ENCODE measurements at places on chromosomes 4 and X.
A peak's percentile ranks its signal among the peaks of the same experiment; 100 is the strongest.

- no peak for DNase-seq
These were observed 69.8 kb upstream of the TMEM33 start for GRCh38 chr4:41865306-41865980.

DNA sequence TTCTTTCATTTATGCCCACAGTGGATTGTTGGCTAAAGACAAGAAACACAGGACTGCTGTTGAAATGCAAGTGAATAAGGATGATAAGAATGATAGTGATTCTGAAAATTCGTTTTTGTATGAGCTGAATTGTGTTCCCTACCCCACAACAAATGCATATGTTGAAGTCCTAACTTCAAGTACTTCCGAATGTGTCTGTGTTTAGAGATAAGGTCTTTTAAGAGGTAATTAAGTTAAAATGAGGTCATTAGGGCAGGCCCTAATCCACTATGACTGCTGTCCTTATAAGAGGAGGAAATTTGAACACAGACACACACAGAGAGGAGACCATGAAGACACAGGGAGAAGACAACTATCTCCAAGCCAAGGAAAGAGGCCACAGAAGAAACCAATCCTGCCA lies 126.6 kb upstream of the ACSL4 start:
- no peak for DNase-seq

- DNase-seq: no peak
These were observed 6.8 kb upstream of the WDR13 start for GRCh38 chrX:48590203-48591103.

- no peak for DNase-seq
These were observed 593 bp downstream of the NPY1R start for GRCh38 chr4:163331629-163332376.

DNA sequence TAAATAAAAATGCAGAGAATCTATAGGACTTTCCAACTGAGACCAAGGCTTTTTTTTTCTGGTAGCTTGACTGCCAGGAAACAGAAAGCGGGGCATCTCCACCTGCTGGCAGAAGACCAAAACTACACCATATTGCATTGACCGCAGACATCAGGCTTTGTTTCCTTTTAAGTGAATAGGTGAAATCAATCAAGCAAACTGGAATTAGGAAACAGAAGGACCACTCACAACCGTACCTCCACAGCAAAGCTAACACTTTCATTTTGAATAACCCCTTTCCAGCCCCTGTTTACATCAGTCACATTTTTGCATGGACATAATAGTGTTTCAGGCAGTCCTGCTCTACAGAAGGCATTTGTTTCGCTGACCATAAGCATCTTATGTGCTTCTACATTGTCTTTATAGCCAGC lies 218.2 kb downstream of the IDS start:
- peak; percentile 21 for DNase-seq

GRCh38 chrX:104118765-104119164 lies 6.4 kb downstream of the ZCCHC18 start:
- DNase-seq: no peak

- DNase-seq: no peak
These were observed 165.6 kb downstream of the SH3KBP1 start for GRCh38 chrX:19721726-19722370.

- DNase-seq: no peak
These were observed 36.7 kb upstream of the TMEM164 start for GRCh38 chrX:109966246-109966645.

DNA sequence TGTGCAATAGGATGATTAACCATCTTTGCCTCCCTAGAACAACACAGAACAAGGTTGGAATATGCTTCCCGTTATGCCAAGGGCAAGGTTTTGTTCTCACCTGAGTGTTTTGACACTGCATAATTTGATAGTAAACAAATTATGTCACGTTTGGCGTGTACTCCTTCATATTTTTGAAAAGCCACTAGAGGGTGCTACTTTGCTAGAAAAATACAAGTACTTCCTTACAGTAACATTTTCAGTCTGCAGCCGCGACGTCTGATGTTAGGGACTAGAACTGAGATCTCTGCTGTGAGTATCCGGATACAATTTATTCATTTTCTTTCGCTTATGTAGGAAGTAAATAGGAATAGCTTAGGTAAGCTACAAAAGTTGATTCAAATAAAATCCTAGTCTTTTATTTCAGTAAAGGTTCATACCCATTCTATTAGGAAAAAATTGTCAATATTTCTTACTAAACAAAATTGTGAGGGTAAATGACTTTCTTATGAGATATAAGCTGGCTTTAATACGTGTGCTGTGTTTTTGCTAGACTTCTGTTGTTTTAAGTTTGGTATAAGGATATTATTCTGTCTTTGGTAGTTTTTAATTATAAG lies 181.1 kb upstream of the WDFY3 start:
- peak; percentile 5 for DNase-seq

DNA sequence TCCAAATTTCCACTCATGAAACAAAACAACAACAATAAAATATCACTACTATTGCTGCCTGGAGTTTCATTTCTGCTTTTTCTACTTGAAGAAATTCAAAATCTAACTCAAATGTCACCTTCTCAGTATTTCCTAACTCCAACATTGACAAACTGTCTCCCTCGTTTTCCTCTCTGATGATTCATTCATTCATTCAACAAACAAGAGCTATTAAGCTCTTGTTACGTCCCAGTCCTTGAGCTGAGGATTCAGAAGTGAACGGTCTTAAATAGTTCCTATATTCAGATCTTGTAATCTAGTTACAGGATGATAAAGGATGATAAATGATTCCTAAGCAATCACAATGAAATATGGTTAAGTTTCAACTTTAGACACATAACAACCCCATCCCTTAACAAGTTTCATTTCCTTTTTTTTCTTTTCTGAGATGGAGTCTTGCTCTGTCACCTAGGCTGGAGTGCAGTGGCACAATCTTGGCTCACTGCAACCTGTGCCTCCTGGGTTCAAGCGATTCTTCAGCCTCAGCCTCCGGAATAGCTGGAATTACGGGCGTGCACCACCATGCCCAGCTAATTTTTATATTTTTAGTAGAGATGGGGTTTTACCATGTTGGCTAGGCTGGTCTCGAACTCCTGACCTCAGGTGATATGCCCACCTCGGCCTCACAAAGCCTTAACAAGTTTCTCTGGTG lies 1.7 kb downstream of the SLC9B2 start:
- DNase-seq: no peak

GRCh38 chr4:166816890-166817289 lies 417.4 kb downstream of the SPOCK3 start:
- no peak for DNase-seq

- no peak for DNase-seq
These were observed 20.5 kb downstream of the PDLIM5 start for GRCh38 chr4:94472056-94472826.

GRCh38 chrX:19544693-19545305 lies 29.5 kb upstream of the MAP3K15 start:
- peak; percentile 44 for DNase-seq

DNA sequence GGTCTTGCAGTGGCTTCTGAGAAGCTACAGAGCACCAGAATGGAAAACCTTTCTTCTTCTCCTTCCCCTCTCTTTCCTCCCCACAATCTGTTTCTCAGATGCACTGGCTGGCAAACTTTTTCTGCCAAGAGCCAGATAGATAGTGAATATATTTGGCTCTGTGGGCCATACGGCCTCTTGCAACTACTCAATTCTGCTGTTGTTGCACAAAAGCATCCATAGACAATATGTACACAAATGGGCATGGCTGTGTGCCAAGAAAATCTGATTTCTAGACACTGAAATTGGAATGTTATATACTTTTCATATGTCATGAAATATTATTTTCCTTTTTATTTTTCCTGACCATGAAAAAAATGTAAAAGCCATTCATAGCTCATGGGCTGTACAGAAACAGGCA lies 3.1 kb downstream of the PHEX start:
- no peak for DNase-seq

DNA sequence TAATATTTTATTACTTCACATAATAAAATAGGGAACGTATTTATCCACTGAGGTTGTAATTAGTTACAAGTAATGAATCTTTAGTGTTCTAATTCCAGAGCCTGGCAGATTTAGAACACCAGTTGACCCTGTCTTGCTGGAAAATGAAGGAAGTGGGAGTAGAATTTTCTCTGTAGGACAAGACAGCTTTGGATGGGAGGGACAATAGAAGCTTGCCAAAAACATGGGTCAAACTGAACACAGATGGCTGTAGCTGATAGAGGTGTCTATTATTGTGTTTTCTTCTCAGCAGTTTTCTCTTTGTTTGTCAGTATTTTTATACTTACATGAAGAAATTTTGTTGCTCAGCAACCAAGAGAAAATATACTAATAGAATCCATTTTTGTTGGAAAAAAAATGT lies 20.2 kb downstream of the FAT4 start:
- no peak for DNase-seq

DNA sequence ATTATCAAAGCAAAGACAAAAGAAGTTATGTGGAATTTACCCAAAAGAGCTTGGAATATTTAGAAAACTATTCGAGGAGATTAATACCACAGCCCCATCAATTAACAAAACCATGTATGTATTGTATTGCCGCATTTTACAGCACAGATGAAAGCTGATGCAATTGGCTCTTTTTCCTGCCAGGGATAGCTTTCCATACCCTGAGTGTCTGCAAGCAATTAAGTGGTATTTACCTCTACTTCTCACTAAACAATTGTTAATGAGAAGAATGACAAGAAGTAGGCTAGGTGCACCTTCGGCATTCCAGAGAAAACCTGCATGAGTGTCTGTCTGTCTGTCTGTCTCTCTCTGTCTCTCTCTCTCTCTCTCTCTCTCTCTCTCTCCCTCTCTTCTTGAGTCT lies 219.5 kb downstream of the PAPSS1 start:
- DNase-seq: no peak

- no peak for DNase-seq
These were observed 15.7 kb downstream of the ADGRA3 start for GRCh38 chr4:22500128-22500611.

- no peak for DNase-seq
These were observed 185.5 kb downstream of the CEP135 start for GRCh38 chr4:56134266-56134665.

DNA sequence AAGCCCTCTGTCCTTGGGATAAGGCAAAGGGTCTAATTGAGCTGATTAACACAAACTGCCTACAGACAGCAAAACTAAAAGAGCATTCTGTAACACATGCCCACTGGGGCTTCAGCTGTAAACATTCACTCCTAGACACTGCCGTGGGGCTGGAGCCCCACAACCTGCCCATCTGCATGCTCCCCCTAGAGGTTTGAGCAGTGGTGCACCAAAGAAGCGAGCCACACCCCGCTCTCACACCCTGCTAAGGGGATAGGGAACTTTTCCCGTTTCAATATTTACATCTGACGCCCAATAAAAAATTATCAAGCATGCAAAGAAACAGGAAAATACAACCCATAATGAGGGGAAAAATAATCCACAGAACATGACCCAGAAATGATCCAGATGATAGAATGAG lies 46.9 kb upstream of the HSD17B10 start:
- no peak for DNase-seq

GRCh38 chrX:149371986-149372385 lies 133.1 kb downstream of the IDS start:
- DNase-seq: no peak

GRCh38 chr4:72449705-72450104 lies 119.3 kb downstream of the ADAMTS3 start:
- DNase-seq: no peak

DNA sequence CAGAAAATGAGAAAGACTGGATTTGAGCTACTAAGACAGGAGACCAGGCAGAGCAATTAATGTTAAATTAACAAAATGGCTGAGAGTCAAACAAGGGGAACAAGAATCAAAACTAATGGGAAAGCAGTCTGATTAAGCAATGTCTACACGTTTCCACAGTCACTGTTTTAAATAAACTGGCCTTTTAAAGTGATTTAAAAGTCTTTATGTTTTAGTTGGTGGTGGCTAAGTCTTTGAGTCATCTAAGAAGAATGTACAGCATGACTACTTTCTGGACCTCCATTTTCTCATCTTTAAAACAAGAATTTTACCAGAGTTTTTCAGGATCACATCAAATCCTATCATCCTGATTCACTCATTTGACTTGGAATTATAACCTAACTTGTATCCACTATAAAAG lies 233.8 kb downstream of the ENOX2 start:
- no peak for DNase-seq

GRCh38 chr4:52711834-52712250 lies 39.4 kb downstream of the ERVMER34-1 start:
- DNase-seq: no peak

DNA sequence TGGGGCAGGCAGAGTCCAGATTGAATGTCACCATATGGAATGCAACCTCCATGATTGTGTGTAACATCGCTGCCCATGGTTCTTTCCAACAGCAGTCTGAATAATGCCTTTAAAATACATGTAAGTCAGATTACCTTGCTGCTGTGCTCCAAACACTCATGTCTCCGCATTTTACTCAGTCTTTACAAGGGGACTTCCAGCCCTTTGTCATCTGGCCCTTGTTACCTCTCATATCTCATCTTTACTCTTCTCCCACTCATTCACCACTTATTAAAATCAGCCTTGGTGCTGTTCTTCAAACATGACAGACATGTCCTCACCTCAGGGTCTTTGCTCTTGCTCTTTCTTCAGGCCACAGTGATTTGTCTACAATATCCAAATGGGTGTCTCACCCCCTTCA lies 200.4 kb upstream of the GYPA start:
- DNase-seq: no peak

- no peak for DNase-seq
These were observed 11.1 kb upstream of the RS1 start for GRCh38 chrX:18682979-18683387.

GRCh38 chr4:140343303-140343702 lies 30.1 kb upstream of the SCOC start:
- no peak for DNase-seq

DNA sequence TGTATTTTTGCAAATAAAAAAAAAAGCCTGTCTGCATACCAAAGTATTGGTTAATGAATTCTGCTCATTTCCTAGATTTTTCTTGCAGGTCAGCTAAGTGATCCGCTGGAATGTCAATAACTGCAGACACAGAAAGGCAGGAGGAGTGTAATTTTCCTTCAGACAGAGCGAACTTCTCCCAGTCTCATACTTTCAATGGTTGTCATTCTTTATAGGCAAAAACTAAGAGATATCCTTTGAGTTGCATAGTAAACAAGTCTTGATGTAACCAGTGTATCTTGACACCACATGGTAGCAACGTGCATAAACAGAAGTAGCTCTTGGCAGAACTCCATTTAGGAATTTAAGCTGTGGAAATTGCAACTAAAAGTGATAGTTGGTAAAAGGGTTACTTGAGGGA lies 8.2 kb downstream of the CAPN6 start:
- no peak for DNase-seq

GRCh38 chrX:118164138-118164537 lies 47.5 kb upstream of the KLHL13 start:
- no peak for DNase-seq

DNA sequence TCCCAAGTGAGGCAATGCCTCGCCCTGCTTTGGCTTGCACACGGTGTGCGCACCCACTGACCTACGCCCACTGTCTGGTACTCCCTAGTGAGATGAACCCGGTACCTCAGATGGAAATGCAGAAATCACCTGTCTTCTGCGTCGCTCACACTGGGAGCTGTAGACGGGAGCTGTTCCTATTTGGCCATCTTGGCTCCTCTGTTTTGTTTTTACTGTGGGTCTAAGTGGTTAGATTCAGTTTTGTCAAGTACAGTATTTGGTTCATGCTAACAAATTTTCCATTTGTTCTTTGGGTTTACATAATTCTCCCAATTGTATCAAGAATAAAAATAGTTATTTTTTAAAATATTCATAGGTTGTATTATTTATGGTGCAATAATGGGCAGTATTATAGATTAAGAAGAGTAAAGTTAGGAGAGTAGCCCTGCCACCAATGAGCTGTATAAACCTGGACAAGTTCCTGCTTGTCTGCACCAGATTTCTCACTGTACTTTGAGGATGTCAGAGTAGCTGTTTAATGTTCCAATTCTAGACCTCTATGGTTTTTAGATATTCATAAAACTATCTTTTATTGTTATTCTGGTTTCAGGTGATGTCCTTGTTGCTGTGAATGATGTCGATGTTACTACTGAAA lies 23.4 kb downstream of the INTU start:
- no peak for DNase-seq
